Activated T-cell treated with anti-CD3 and anti-CD28 coated beads, Interleukin-2, amount 50 U/mL, for 4 hours (primary cell): ENCODE measurements at places on chromosomes 3 and 15.
A peak's percentile ranks its signal among the peaks of the same experiment; 100 is the strongest.

DNA sequence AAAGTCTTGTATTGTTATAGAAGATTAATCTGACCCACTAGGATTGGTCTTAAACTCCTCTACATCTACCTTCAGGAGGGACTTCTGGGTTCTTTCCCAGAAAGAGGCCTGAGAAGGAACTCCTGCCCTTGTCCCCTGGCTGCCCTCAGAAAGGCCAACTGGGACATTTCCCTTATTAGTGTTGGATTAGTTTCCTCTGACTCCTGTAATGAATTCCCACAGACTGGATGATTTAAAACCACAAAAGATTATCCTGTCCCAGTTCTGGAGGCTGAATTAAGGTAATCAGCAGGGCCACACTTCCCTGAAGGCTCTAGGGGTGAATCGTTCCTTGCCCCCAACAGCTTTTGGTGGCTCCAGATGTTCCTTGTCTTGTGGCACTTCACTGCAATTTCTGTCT is 102.8 kb upstream of the NMNAT3 start:
- no peak for DNase-seq

- DNase-seq, result no peak
Observed at GRCh38 chr15:95644100-95644875, 686.2 kb upstream of the NR2F2 start.

DNA sequence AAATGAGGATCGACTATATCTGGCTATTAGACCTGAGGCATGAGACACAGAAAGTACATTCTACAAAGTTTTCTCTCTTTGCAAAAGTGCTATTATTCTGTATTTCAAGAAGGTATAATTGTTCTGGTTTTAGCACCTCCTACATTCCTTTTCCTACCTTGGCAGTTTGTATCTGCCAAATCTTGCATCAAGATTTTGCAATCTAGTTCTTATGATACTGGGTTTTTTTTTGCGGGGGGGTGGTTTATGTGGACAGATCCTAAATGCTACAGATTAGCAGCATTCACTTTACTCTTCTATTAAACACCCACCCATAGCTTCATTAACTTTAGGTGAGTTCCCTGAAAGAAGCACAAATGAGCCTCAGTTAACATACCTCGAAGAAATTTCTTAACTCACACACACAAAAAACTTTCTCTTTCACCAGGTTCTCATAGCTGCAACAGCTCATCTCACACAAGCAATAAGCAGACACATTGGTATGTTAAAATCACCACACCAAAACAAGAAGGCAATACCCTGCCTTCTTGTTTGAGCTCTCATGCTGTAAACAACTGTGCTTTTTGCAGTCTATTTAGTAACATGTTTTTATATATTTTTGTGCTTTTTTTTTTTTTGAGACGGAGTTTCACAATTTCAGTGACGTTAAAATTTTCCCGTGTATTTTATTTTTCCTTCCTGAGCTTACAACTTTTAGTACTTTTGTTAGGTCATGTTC is 73.0 kb upstream of the VGLL4 start:
- DNase-seq, result no peak

DNA sequence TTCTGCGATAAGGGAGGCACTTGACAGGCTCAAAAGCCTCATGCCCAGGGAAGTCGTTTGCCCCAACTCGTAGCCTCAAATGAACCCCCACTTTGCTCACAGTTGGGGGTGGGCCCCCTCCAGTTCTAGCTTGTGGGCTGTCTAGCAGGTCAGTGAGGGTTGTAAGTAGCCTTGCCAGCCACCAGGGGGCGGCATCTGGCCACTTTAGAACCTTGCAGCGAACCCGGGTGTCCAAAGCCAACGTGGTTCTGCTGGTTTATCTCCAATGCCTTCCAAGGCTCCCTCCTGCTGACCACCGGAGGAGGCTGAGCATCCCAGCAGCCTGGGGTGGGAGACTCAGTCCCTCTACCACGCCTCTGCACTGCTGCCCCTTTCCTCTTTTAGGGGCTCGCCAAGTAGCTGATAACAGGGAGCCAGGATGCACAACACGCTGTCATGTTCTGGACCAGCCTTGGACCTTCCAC is 9.2 kb upstream of the RBSN start:
- DNase-seq, result peak; percentile 67

DNA sequence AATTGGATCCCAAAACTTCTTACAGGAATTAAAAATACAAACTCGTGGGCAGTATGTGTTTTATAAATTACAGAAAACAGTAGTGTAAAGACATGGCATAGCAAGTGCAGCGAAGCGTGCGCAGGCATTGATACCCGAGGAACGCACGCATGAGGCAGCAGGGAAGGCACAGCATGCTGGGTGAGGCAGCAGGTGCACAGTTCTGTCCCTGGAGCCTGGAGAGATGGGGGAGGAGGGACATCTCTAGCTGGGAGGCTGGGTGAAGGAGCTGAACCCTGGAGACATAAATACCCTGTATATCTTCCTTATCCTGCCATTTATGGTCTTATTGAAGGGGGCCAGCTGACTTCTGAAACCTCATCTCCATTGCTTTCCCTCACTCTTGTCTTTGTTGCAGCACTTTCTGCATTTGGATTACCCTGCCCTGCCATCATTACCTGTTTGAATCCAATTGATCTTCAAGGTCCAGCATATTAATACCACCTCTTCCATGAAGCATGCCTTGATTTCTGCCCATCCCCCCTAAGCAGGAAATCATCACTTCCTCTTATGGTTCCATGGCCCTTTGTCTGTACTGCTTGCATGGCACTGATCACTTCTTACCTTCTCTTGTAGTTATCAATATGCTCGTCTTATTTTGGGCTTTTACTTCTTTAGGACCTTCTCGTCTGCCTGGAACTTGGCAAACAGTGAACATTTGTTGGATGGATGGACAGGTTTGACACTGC is 20.5 kb downstream of the LPP start:
- DNase-seq, result no peak

DNA sequence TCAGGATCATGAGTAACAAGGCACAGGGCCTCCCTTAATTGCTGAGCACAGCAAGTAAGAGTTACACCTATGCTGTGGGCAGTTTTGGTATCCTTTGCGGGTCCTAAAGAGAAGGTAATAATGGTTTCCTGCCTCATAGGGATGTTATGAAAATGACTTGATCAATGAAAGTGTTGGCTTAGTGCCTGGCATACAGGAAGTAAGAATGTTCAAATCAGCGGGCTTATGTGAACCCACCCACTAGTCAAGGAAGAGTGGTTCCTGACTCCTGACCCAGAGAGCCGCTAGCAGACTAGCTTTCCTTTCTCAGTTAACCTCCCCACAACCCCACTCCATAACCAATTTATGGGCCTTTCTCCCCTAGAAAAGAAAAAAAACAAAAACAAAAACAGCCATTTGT is 5.2 kb upstream of the ADAMTS9 start:
- DNase-seq, result no peak

- DNase-seq, result no peak
Observed at GRCh38 chr15:76752549-76752948, 152.6 kb downstream of the SCAPER start.

DNA sequence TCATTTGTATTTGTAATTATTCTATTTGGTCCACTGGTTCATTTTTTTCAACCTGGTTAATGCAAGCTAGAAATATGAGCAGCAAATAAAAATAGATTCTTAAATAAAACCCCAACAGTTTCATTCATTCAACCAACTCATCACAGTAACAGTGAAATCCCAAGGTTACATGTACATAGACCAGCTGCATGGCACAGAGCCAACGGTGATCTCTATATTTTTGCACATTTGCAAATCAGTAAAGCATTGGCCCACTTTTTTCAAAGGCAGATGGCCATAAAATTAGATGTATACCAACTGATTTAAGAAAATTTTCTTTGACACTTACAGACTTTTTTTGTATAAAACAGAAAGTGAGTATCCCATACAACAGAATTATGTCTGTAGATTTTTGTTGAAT is 49.3 kb downstream of the STRIT1 start:
- DNase-seq, result no peak
